ENCODE measurements at places on chromosomes 3 and 15.
A peak's percentile ranks its signal among the peaks of the same experiment; 100 is the strongest.

GRCh38 chr15:48708641-48709040, 63.1 kb upstream of the FBN1 start:
- no peak for DNase-seq

DNA sequence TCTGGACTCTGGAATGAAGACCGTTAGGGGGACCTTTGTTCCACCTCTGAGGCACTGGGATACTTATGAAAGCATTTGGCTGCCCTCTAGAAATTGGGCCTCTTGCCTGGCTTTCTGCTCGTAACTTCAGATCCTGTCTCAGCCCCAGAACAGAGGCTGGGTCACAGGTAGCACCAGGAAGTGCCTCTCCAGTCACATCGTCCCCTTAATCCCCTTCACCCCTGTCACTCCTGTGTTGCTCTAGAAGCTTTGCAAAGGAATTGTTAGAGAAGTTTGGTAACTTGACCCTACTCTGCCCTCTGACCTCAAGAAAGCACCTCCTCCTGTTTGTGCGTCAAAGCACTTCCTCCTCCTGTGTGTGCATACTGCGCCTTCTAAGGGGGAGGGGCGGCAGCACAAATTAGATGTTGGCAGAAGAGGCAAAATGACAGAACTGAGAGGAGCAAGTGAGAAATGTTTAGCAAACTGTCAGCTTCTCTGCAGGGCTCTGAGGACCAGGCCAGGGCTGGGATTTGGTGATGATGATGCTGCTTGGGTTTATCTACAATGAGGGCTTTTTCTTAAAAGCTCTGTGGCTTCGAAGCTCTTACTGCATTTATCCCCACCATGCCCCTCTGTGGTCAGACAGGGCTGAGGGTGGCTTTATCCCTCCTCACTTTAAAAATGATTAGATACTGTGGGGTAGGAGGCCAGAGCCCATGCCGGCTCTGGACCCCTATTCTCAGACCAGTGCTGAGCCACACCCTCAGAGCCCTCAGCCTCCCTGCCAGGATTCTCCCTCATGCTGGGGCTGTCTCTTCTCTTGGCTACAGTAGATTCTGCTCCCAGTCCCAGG, 76.2 kb downstream of the LARS2 start:
- DNase-seq = no peak

GRCh38 chr3:136404056-136404455, 153.9 kb downstream of the PCCB start:
- DNase-seq = no peak

DNA sequence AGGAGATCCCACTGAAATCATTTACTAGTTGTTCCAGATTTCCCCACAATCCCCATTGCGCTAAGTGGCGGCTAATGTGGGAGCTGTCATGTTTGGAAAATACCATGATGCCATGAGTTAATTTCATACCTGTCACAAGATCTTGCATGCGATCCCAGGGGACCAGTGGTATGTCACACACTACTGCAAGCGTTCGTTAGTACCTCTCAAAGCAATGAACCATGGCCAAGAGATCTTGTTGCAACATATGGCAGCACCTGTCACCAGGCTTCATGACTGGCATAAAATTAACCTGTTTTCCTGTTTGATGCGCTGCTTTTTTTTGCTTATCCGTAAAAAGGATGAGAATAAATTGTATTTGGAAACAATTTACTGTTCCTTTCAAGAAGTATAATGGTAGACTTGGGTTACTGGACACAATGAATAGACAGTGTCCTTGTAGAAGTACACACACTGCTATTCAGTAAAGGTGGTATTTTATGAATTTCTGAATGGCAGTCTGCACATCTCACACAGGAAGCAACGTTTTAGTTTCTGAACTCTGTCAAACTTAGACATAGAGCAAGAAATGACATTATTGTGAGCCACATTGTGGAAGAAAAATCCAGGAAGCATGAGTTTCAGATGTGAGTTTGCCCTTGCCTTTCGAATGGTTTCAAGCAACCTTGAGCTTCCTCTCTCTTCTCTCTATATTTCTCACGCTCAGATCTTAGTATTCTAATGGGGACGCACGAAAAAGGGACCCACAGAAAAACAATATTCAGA, 81.9 kb downstream of the CHL1 start:
- DNase-seq = no peak

DNA sequence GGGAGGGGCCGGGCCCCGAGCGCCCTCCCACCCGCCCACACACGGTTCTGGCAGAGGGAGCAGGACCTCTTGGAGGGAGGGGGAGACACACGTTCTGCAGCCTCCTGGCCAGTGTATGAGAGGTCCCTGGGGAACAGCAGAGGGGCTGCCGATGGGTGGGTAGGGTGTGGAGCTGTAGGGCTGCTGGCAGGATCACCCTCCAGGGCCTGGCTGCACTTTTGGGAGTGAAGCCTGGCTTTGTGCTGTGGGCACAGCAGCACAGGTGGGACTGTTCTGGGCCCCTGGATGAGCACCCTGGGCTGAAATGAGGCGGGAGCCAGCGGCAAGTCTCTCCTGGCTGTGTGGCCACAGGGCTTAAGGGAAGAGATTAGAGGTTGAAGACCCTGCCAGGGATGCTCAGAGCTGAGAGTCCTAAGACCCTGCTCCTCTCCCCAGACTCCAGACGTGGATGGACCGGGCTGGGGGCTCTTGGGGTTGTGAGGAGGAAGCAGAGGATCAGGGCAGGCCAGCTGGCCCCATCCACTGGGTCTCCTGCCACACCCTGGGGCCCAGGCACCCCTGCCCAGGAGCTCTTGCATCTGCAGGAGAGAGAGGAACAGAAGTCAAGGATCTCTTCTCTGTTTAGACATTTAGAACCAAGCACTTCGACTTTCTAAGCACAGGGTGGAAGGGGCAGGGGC, 45.2 kb downstream of the RGMA start:
- DNase-seq = no peak

DNA sequence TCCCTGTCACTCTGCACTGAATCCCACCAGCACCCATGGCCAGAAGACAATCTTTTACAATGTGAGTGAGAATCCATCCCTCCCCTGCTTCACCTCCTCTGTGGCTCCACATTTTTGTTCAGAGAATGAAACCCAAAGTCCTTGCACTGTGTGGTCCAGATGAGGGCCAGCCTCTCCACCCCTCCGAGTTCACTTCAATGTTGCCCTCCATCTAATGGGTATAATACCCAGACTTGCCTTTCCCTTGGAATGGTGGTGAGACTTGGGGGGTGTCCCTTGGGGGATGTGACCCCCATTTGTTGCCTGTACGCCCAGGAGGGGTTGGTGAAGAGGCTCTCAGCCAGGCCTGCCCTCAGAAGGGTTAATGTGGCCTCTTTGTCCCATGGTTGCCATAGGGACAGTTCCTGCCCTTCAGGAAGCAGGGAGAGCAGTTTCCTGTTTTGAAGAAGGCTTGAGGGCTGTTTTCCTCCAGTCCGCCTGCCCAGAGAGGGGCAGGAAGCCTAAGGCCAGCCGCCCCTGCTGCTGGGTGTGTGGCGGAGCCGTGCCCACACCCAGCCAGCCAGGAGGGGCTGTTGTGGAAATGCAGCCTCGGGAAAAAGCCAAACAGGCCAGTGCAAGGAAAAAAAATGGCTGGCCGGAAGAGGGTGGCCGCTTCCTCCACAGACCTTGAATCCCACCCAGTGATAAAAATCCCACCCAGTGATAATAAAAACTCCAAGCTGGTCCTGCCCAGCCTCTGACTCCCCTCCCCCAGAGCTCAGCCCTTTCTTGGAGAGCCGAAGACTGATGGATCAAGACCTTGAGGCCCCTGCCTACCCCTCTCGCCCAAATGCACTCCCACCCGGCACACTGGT, 14.6 kb upstream of the FGD5 start:
- DNase-seq = no peak

- no peak for DNase-seq
Observed at GRCh38 chr15:74608786-74609185, 6.8 kb upstream of the CLK3 start.

DNA sequence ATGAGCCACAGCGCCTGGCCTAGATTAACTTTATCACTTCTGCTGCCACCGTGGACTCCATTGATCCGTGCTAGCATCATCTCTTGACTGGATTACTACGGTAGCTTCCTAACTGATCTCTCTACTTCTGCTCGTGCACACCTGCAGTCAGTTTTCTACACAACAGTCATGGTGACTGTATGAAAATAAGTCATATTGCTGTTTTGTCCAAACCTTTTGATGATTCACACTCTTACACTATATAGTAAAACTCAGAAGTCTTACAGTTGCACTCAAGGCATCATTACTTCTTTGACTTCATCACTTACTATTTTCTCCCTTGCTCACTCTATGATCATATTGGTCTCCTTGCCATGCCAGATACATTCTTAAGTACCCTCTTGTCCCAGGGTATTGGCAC, 10.1 kb downstream of the PDCD6IP start:
- DNase-seq = no peak

DNA sequence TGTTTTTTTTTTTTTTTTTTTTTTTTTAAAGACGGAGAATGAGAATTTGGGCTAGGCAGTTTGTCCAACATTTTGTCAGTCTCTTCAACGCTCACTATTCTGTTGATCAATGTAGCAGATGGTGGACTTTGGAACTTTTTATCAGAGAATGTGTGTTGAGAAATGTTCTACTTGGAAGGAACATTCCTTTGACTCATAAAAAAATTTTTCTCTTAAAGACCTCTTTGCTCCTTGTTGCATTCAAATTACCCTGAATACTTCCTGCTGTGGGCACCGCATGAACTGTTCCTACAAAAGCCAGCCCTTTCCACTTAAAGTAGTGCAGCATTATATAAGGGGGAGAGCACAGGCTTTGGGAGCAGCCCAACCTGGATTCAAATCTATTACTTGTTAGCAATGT, 182.9 kb downstream of the AKAP13 start:
- no peak for DNase-seq

GRCh38 chr3:126937973-126938372, 44.9 kb upstream of the PLXNA1 start:
- DNase-seq = no peak

- DNase-seq = no peak
Observed at GRCh38 chr3:186825872-186826409, 16.6 kb upstream of the ADIPOQ start.

DNA sequence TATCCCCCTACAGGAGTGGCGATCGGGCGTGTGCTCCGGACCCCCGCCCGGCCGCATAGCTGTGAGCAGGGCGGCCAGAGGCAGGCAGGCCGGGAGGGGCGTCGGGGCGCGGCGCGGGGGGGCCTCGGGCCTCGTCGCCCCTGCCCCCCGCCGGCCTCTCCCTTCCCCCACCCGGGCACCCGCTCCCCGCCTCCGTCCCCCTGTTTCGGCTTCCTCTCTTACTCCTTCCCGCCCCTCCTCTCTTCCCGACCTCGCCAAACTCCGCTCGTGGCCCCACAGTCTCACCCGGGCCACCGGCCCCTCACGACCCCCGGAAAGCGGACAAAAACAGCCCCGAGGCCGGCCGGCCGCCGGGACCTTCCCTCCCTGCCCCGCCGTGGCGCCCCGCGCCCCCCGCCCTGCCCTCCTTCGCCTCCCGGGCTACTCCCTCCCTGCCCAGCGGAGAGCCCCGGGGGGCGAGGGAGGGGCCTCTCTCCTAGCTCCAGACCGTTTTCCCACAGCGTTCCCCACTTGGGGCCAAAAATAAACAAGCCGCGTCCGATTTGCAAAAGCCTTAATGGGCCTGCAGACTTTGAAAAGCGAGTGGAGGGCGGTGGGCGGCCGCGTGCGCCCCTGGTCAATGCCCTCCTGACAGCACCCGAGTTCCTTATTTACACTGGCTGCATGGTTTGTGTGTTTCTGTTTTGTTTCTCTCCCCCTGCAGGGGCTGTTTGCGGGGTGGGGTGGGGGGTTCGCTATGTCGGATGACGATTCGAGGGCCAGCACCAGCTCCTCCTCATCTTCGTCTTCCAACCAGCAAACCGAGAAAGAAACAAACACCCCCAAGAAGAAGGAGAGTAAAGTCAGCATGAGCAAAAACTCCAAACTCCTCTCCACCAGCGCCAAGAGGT, 1.0 kb downstream of the UBE2E1 start:
- peak; percentile 85 for DNase-seq

DNA sequence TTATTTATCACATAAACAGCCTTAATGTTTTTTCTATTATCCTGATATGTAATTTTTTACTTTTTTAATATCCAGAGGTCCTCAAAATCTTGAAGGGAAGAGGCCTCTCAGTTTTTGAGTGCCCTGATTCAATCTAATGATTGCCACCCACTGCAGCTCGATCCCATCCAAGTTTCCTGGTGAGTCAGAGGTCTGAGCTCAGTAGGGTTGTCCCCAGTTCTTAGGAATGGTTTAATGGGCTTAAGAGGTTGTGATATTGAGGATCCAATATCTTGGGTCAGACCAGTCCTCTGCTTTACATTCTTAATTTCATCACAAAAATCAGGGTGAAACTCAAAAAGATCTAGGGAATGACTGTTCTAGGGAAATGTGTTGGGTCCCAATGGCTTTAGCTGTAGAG, 238.5 kb downstream of the NSUN3 start:
- no peak for DNase-seq

DNA sequence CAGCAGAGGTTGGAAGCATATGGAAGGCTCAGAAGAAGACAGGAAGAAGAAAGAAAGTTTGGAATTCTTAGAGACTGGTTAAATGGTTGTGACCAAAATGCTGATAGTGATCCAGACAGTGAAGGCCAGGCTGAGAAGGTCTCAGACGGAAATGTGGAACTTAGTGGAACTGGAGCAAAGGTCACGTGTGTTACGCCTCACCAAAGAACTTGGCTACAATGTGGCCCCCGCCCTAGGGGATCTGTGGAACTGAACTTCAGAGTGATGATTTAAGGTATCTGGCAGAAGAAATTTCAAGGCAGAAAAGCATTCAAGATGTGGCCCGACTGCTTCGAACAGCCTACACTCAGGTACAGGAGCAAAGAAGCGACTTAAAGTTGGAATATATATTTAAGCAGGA, 83.1 kb downstream of the MYO5A start:
- DNase-seq = no peak

GRCh38 chr3:411226-411625, 214.7 kb downstream of the CHL1 start:
- no peak for DNase-seq

GRCh38 chr3:143358793-143359491, 239.4 kb downstream of the CHST2 start:
- no peak for DNase-seq

GRCh38 chr3:132267391-132267993, 49.7 kb upstream of the ACP3 start:
- DNase-seq = no peak

- no peak for DNase-seq
Observed at GRCh38 chr3:159843840-159844730, 144.6 kb upstream of the IL12A start.

DNA sequence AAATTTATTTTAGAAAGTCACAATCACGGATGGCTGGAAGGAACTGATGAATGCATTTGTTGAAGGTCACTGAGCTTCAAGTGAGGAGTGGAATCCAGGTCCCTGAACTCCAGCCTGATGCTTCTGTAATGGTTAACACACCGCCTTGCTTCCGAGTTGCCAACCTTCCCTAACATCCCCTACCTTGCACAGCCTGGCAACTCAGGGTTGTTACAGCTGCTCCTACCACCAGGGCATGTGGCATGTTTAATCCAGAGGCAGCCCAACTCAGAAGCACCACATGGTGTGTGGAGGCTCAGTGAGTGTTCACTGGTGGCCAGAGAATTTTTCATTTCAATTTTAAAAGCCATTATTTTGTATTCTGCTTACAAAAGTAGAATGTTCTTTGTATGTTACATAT, 4.9 kb downstream of the TM2D3 start:
- DNase-seq = no peak

- no peak for DNase-seq
Observed at GRCh38 chr3:162211470-162211869, 714.9 kb downstream of the OTOL1 start.

GRCh38 chr15:41568350-41569017, 9.5 kb downstream of the TYRO3 start:
- DNase-seq = no peak

All from osteocyte (in vitro differentiated cells).